ENCODE measurements at places on chromosomes 4 and X. TPM values are rescaled to one million over a fixed set of nuclear protein-coding genes. Genes with fewer than 3 reads are reported as not detected.

DNA sequence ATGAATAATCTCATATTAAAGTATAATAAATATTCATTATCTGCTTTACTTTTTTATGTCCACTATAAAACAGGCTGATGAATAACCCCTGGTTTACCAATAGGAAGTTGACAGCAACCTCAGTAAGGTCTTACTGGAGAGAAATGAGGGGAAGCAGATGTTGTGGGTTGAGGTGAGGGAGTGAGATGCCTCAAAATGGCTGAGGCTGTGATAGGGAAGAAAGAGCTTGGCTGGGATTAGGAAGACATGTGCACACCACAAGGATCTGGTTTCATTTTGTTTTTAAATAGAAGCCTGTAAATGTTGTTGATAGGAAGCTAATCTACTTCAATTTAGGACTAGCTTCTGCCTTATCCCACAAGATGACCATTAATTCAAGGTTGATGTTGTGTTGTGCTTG is 14.4 kb upstream of the CYBB start:
- no peak for DNase-seq

DNA sequence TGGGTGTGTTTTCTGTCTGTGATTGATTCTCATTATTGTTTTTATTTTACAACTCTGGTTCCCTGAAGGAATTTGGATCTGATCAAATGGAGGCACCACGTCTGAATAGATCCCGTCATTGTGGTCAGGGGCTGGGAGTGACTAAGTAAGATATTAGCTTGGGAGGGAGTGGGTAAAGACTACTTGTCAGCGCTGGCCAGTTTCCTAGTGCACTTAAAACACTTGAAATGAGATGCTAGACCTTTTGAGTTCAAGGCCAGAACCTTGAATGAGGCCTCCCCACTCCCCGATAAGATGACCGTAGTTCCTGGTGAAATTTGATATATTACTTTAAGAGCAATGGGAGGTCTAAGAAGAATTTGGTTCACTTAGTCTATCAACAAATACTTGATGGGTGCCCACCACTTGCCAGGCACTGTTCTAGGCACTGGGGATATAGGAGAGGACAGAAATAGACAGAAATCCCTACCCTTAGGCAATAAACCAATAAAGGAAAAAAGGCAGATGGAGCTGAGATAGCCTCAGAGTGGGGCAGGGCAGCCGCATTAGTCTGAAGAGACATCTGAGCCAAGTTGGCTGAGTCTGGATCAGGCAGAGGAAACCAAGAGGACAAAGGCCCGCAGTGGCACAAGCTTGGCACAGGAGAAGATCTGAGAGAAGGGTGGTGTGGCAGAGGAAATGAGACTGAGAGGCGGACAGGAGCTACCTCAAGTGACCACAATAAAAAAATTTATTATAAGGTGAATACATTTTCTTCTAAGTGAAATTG is 11.8 kb downstream of the FAM184B start:
- DNase-seq, result no peak

- DNase-seq, result no peak
These were observed 7.2 kb downstream of the ZNF827 start for GRCh38 chr4:145931403-145931802.

- DNase-seq, result peak; percentile 65
These were observed 4.7 kb upstream of the NKX6-1 start for GRCh38 chr4:84503495-84504437.

MED12 gene
- total RNA-seq, result 18.1 TPM

RBPJ gene
- total RNA-seq, result 23.2 TPM

PPP2R3B gene
- total RNA-seq, result 45.3 TPM

MAGEA9B gene
- total RNA-seq, result 0.12 TPM

CFAP99 gene
- total RNA-seq, result not detected

RHOXF1 gene
- total RNA-seq, result not detected
